Astrocyte of the hippocampus (primary cell): ENCODE measurements at places on chromosomes 12 and 14.

GRCh38 chr14:22978981-22979671, 3.2 kb downstream of the AJUBA start:
- peak; percentile 55 for DNase-seq

GRCh38 chr12:55717011-55718007, 1.5 kb downstream of the BLOC1S1 start:
- DNase-seq = peak; percentile 55

DNA sequence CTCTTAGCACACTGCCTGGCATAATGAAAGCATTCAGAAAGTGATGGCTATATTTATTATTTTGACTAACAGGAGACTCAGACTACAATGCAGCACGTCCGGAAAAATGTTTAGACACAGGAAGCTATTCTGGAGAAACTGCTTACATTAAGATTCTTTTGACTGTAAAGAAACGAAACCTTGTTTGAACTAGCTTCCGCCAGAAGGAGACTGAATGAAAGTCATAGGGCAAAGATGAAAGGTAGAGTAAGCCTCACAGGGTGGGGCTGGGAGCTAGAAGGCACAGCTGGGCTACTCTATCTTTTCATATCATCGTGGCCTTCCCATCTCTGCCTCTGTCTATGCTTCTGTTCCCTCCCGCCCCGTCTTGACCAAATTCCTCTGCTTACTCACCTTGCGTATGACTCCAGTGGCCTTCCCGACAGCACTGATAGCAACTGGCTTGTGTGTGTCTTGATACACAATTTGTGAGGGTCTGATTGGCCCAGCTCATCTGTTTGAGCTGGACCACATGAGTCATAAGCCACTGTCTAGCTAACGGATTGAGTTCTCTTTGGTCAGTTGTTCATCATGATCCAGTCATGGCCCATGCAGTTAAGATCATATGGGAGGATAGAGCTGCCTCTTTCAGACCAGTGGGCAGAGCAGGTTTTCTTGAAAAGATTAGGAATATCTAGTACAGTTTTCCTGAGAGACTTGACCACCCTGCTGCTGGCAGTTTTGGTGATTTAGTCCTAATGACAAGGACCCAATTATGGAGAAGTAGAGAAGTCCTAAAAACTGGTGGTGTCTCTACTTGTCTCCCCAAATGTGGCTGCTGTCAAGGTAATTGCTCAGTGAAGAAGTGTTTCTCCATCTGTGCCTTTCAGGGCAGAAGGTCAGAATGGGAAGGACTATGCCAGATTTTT, 151.5 kb upstream of the SLC38A2 start:
- peak; percentile 84 for DNase-seq

- no peak for DNase-seq
Measured at GRCh38 chr14:93970965-93971634, 5.3 kb downstream of the ASB2 start.

- no peak for DNase-seq
Measured at GRCh38 chr12:47035484-47035883, 43.9 kb upstream of the PCED1B start.
